ENCODE measurements at places on chromosomes 6 and 20.

- peak; percentile 79 for DNase-seq
- peak overlapping the region; percentile 3 for H3K27ac ChIP-seq
- peaks cover 14% of the 10 kb centered on the region for H3K4me1 ChIP-seq
- H3K4me3 ChIP-seq = no peak overlapping the region
Observed at GRCh38 chr20:62149532-62150309, 6.2 kb downstream of the SS18L1 start.

DNA sequence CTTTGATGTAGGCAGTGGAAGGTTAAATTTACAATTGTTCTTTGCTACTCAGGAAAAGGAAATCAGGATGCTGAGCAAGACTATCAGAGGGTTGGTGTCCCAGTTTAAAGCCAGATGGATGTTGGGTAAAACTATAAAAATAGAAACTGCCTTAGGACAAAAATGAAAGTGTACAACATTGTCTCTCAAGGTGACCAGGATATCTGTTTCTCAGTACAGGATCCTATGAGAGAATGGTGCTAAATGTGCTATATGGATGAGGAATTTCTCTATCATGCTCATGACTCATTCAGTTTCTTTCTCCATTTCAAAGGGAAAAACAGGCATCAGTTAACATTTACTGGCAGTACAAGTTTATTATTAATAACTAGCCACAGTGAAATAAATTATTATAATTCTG lies 534.2 kb upstream of the GJE1 start:
- no peaks in the 10 kb centered on the region for H3K4me1 ChIP-seq
- H3K4me3 ChIP-seq = no peak overlapping the region
- no peaks in the 10 kb centered on the region for H3K36me3 ChIP-seq
- DNase-seq = no peak

- no peaks in the 10 kb centered on the region for H3K36me3 ChIP-seq
- H3K27me3 ChIP-seq = no peaks in the 10 kb centered on the region
- DNase-seq = no peak
- H3K27ac ChIP-seq = no peak overlapping the region
- H3K4me1 ChIP-seq = no peaks in the 10 kb centered on the region
- no peak overlapping the region for H3K4me3 ChIP-seq
Observed at GRCh38 chr6:14699803-14700601, 545.9 kb upstream of the JARID2 start.

DNA sequence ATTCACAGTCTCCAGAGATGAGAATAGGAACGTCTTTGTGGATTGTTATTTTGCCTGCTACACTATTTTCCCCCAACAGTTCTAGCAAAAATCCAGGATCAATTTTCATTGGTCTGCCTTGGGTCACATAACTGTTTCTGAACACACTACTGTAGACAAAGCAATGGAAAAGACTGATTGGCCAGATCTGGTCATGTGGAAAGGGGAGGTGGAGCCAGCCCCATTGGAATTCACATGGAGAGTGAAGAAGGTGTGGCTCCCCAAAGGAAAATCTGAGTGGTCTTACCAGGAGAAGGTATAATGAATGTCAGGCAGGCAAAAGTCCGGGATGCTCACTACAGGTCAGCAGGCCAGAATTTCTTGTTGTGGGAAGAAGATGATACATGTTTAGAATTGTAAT lies 9.5 kb upstream of the TP53RK start:
- H3K4me1 ChIP-seq = peaks cover 9% of the 10 kb centered on the region
- H3K27ac ChIP-seq = no peak overlapping the region
- H3K4me3 ChIP-seq = no peak overlapping the region
- no peaks in the 10 kb centered on the region for H3K36me3 ChIP-seq
- DNase-seq = peak; percentile 52

GRCh38 chr6:89965441-89966227 lies 71.4 kb downstream of the GJA10 start:
- no peak overlapping the region for H3K4me3 ChIP-seq
- peaks cover 7% of the 10 kb centered on the region for H3K4me1 ChIP-seq
- H3K27ac ChIP-seq = no peak overlapping the region

- no peaks in the 10 kb centered on the region for H3K27me3 ChIP-seq
- no peak overlapping the region for H3K27ac ChIP-seq
- no peak overlapping the region for H3K4me3 ChIP-seq
- peaks cover 15% of the 10 kb centered on the region for H3K4me1 ChIP-seq
Observed at GRCh38 chr6:116266803-116267202, 12.9 kb downstream of the TSPYL1 start.

DNA sequence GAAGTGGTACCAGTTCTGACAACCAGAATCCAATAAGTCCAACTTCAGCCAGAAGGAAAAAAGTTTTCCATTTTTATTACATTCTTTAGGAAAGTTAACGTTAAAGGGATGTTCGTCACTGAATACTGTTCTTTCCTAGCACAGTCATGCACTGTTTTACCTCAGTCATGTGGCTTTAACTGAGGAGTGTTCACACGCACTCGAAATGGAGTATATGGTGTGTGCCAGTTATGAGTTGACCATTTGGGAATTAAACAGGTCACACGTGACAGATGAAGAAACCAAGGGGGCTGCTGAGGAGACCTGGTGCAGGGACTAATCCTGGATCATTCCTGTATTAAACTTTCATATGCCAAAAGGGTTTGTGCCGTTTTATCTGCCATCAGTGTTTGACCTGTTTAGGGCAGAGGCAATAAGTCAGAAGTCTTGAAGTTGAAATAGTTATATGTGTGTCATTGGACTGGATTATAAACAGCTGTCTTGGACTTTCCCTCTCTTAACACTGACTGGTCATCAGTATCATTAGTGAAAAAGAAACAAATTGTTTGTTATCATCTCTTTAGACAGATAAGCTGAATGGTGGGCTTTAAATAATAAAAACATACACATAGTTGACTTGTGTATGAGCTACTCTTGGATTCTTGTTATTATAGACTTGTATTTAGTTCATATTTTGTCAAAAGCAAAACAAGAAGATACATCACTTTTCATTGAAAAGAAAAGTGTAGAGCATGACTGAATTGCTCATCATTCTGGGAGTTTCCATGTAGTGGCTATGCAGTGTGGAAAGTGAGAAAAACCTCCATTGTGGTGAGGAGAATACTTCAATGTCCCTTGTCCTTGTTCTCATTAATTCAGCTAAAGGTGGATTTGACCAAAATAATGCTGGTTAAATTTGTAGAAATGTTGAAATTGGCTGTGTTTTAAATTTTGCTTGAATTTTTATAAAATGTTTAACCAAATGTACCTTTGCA lies 123.5 kb upstream of the SAMD5 start:
- H3K27me3 ChIP-seq = no peaks in the 10 kb centered on the region
- no peak overlapping the region for H3K4me3 ChIP-seq
- no peak overlapping the region for H3K27ac ChIP-seq
- H3K4me1 ChIP-seq = no peaks in the 10 kb centered on the region
- H3K36me3 ChIP-seq = 0 out of 2 replicates have a peak, but pooled peaks cover 4% of the 10 kb centered on the region
- DNase-seq = no peak

DNA sequence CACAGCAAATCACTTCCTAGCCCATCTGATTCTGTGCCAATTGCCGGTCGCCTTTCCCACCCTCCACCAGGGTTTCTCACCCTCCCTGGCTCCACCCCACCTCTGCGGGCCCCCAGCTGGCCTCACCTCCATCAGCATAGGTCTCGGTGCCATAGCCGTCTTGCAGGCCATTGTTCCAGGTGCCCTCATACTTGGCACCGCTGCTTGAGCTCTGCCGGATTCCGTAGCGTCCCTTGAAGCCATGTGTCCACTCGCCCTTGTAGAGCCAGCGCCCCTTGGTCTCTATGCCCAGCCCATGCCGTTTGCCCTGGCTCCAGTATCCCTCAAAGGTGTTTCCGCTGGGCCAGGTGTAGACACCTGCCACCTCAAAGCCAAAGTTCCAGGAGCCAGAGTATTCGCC lies 787 bp downstream of the JPH2 start:
- peaks cover 10% of the 10 kb centered on the region for H3K4me1 ChIP-seq
- H3K27ac ChIP-seq = no peak overlapping the region
- peaks cover 4% of the 10 kb centered on the region for H3K27me3 ChIP-seq
- no peak for DNase-seq
- no peaks in the 10 kb centered on the region for H3K36me3 ChIP-seq

DNA sequence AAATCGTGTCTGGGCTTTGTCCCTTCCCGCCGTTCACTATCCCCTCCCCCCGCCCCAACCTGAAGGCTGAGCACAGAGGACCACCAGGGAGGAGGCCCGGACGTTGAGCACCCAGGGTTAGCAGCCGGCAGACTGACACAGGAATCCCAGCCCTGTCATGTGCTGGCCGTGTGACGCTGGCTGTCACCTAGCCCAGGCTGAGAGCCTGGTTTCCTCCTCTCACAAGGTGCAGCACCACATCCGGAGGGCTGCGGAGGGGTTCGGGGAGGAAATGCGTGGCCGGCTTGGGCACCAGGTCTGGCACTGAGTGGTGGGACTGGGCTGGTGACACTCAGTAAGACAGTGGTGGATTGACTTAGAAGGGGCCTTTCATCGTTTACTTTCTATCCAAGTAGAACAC lies 4.6 kb upstream of the LSM14B start:
- no peak overlapping the region for H3K27ac ChIP-seq
- no peaks in the 10 kb centered on the region for H3K36me3 ChIP-seq
- H3K27me3 ChIP-seq = no peaks in the 10 kb centered on the region

DNA sequence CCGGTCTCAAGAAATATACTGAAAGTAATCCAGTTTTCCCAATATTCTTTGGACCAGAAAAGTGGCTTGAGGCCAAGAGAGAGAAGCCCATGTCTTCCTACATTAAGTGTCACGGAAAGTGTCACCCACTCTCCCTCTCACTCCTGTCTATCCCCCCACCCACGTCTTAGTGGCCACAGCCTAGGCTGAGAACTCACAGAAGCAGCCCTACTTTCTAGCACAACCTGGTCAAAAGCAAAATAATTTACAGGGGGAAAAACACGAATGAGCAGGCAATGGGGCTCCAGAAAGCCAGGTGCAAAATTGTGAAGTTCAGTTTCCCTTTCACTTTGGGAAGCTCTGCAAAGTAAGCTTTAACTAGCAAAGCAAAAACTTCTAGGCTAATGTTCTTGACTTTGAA lies 118.0 kb downstream of the OPRM1 start:
- H3K27me3 ChIP-seq = no peaks in the 10 kb centered on the region
- no peak overlapping the region for H3K27ac ChIP-seq
- H3K4me1 ChIP-seq = no peaks in the 10 kb centered on the region
- DNase-seq = no peak

DNA sequence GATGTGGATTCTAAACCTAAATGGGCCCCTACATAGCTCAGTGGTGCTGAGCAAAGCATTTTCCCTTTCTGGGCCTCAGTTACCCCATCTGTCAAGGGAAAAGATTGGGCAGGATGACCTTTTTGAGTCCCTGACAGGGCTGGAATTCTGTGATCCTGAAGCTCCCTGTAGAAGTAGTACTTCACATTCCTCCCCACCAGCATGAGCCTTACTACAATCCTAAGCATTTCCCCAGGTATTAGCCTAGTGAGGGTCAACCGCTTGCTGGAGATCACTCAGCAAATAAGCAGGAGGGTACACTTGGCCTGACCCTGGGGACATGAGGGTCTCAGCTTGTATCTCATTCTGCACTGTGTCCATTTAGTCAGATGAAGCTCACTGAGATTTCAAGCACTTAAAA lies 13.4 kb downstream of the NDRG3 start:
- H3K4me1 ChIP-seq = peaks cover 12% of the 10 kb centered on the region
- no peaks in the 10 kb centered on the region for H3K36me3 ChIP-seq

DNA sequence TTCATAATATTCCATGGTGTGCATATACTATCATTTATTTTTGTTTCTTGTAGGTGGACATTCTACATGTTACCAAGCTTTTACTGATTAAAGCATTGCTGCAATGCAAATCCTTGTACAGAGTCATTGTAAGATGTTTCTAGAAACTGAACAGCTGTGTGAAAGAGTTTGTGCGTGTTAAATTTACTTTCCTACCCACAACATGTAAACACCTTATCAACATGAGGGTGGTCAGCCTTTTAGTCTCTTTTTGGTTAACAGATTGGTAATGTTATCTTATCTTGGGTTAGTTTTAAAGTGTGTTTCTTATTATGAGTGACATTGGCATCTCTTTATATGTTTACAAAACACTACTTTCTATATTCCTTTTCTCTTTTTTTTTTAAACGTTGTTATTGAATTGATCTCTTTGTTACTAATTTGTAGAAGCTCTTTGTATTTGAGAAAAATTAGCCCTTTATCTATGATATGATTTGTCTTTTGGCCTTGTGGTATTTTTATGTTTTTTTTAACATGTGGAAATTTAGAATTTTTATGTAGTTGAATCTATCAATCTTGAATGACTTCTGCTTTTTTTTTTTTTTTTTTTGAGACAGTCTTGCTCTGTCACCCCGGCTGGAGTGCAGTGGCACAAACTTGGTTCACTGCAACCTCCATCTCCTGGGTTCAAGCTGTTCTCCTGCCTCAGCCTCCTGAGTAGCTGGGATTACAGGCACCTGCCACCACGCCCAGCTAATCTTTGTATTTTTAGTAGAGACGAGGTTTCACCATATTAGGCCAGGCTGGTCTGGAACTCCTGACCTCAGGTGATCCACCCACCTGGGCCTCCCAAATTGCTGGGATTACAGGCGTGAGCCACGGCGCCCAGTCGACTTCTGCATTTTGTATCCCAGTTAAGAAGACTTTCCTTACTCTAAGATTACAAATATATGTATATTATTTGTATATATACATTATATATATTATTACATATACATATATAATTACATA lies 112.1 kb downstream of the TCP11 start:
- H3K36me3 ChIP-seq = no peaks in the 10 kb centered on the region
- no peak overlapping the region for H3K27ac ChIP-seq
- no peak overlapping the region for H3K4me3 ChIP-seq
- peaks cover 40% of the 10 kb centered on the region for H3K4me1 ChIP-seq
- DNase-seq = no peak

GRCh38 chr6:131042664-131043063 lies 20.4 kb downstream of the EPB41L2 start:
- no peak for DNase-seq
- H3K27me3 ChIP-seq = no peaks in the 10 kb centered on the region
- H3K4me1 ChIP-seq = no peaks in the 10 kb centered on the region
- no peak overlapping the region for H3K4me3 ChIP-seq

- DNase-seq = no peak
- no peaks in the 10 kb centered on the region for H3K27me3 ChIP-seq
- H3K4me3 ChIP-seq = no peak overlapping the region
- H3K4me1 ChIP-seq = no peaks in the 10 kb centered on the region
- H3K36me3 ChIP-seq = no peaks in the 10 kb centered on the region
- no peak overlapping the region for H3K27ac ChIP-seq
Observed at GRCh38 chr6:132693478-132693877, 20.4 kb downstream of the VNN1 start.

DNA sequence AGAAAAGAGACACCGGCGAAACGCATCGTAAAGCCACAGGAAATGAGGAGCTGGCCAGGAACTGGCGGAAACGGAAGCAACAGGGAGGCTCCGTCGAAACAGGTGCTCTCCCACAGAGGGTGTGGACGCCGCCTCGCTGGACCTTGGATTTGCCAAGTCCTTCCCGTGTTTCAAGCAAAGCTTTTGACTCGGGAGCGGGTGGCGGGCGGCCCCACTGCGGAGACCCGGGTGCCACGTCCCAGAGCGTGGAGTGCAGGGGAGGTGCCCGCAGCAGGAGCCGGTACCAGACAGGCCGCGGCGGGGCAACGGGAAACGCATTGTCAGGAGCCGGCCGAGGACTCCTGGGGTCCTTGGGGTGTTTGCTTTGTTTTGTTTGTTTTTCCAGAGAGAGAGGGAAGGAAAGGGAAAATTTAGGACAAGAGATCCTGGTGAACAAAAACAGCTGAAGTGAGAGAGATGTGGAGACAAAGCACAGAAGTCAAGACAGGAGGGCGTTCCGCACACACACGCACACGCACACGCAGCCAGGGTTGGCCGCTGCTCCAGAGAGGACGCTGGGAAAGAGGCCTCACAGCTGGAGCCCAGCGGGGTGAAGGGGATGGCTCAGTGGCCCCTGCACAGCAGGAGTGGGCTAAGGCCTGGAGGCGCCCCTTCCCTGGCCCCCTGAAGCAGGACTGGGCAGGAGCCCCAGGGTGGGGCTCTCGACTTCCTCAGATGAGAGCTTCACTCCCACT lies 50.9 kb upstream of the CHRNA4 start:
- H3K4me1 ChIP-seq = peaks cover 3% of the 10 kb centered on the region
- no peaks in the 10 kb centered on the region for H3K27me3 ChIP-seq
- no peak overlapping the region for H3K4me3 ChIP-seq
- no peaks in the 10 kb centered on the region for H3K36me3 ChIP-seq

Data from GM23338 (cell line).